Nephron progenitor cell (in vitro differentiated cells): ENCODE measurements at places on chromosomes 11 and 22.

DNA sequence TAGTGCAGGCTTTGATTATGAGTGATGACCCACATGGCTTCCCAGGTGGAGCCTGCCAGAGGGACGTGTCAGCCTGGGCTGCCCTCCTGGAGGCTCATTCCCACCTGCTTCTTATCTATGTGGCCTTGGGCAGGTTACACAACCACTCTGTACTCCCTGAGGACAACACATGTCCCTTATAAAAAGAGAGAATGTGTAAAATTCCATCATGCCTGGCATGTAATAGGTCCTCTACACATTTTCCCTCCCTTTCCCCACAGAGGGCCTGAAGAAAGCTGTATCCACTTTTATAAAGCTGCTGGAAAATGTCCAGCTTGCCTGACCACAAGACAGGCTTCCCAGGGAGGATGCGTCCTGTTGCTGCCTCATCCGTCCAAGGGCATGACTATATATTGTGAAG is 55.0 kb upstream of the VSTM5 start:
- DNase-seq = no peak

DNA sequence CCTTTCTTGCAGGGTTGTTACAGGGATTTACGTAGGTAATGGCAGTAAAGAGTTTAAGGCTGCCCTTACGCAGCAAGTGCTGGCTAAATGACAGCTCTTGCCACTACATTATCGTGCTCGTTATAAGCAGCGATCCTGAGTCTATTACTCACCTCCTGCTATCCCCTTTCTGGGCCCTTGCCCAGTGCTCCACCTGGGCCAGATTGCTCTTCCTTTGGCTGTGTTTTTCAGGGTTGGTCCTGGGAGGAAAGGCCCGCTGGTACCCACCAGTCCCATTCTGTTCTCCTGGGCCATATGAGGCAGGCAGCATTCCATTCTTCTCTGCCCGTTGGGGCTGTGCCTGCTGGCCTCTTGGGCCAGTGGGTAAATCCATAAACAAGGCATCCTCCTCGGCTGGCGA is 87.5 kb downstream of the C11orf58 start:
- DNase-seq = no peak

DNA sequence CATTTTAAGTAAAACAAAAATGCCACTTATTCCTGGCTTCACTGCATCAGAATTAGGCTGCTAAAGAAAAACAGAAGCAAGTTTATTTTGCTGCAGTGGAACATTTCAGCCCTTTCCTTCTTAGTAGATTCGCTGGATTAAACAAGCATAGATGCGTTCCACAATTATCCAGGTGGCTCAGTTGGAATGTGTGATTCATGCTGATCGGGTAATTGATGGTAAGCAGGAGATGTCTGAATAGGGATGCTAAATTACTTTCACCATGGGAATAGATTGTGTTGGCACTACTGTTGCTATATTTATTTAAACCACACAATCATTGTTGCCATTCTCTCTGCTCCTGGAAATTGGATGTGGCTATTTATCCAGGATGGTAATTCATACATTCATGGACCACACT is 440.1 kb upstream of the DDI1 start:
- DNase-seq = no peak

GRCh38 chr11:10622108-10622507 is 53.6 kb upstream of the LYVE1 start:
- no peak for DNase-seq

- no peak for DNase-seq
Measured at GRCh38 chr22:19876941-19877625, 22.4 kb upstream of the GNB1L start.

DNA sequence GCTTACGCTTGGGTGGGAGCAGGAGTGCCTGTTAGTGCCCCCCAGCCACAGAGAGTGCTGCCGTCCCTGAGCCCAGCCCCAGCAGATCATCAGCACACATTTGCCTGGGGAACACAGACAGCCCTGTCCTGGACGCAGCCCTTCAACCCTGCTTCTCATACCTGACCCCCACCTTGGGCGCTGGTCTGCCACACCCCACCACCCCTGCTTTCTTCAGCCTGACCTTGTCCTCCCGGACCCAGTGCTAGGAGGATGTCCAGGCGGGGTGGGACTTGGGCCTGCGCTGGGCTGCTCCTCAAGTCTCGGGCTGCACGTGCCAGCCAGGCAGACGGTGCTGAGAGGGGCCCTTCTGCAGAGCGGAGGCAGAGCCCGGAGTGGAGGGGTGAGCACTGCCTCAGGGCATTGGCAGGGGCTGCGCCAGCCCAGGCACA is 119.2 kb downstream of the KCNQ1OT1 start:
- no peak for DNase-seq

DNA sequence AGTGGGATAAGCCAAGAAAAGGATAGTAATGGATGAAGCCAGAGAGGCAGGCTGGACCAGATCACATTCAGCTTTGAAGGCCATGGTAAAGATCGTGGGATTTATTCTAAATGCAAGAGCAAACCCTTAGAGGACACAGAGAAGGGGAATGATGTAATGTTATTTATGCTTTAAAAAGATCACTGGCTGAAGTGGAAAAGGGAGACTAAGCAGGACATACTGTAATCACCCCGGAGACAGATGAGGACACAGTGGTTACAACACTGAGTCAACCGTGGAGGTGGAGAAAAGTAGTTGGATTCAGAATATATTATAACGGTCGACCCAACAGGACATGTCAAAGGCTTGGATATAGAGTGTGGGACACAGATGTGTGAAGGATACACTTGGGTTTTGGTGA is 38.5 kb downstream of the CDON start:
- DNase-seq = no peak

DNA sequence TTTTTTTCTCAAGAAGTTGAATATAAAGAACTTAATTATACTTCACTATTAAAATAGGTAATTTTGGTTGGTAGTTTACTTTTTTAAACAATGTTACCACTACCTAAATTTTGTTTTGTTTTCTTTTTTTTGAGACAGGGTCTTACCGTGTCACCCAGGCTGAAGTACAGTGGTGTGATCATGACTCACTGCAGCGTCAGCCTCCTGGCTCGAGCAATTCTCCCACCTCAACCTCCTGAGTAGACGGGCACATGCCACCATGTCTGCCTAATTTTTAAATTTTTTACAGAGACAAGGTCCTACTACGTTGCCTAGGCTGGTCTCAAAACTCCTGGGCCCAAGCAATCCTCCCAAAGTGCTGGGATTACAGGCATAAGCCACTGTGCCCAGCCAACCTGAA is 17.6 kb downstream of the SPCS2 start:
- no peak for DNase-seq

DNA sequence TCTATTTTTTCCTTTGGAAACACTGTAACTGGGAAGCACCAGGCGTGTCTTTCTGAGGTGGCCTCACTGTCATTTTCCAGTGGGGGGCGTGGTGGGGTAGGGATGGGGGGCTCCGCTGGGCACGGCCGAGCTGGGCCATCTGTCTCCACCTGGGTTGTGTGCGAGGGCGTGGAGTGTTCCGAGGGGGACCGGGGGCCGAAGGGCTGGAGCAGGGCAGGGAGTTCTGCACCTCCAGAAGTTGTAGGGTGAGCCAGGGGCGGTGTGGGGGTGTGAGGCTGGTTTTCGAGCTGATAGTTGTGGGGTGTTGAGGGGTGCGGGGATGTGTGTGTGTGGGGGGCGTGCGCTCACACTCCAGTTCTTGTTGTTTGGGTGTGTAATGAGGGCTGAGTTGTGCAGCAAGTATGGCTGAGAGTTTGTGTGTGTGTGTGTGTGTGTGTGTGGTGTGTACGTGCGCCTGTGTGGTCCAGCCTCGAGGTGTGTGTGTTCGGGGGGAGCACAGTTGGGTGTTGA is 10.8 kb downstream of the YPEL4 start:
- peak; percentile 46 for DNase-seq
